ENCODE measurements at places on chromosomes 12 and 14.

GRCh38 chr12:54341378-54342300 lies 16.7 kb downstream of the COPZ1 start:
- no peaks in the 10 kb centered on the region for H3K27me3 ChIP-seq
- H3K27ac ChIP-seq: no peak overlapping the region
- H3K4me3 ChIP-seq: no peak overlapping the region
- peaks cover 60% of the 10 kb centered on the region for H3K36me3 ChIP-seq
- no peak for DNase-seq

DNA sequence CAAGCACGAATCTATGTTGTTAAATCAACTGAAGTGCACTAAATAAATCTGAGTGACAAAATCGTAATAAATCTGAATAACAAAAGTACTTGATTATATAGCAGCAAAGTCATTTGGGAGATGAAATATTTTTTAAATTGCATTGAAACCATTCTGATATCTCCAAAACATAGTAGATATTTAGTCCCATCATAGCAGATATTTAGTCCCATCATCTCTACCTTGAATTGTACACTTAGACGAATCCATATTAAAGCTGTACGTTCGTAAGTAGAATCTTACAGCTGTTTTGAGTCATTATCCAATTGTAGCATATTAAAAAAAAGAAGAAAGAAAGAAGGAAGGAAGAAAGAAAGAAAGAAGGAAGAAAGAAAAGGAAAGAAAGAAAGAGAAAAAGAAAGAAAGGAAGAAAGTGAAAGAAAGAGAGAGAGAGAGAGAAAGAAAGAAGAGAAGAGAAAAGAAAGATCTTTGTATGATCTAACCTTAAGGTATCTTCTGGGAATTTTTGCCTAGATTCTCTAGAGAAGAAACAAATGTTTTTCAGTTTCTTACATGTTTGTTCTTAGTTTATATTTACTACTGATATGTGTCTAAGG lies 2.6 kb downstream of the DCN start:
- no peak overlapping the region for H3K4me3 ChIP-seq
- H3K36me3 ChIP-seq: no peaks in the 10 kb centered on the region
- H3K27ac ChIP-seq: no peak overlapping the region
- no peak for DNase-seq

DNA sequence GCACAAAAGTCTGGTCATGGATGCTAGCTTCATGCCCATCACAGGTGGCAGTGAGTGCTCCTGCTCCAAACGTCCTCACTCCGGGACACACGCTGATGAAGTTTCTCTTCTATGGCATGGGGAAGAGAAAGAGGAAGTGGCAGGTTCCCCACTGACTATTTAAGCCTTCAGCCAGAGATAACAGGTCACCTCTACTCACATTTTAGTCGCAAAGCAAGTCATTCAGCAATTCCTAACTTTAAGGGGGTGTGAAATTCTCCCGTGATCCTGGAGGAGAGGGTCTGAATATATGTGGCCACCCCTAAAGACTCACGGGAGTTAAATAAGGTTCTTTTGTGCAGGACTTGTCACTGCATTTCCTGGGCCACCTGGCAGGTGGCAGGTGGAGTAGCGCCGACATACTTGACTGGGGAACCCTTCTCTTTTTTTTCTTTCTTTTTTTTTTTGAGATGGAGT lies 18.8 kb upstream of the RCOR1 start:
- no peak for DNase-seq
- no peaks in the 10 kb centered on the region for H3K36me3 ChIP-seq
- H3K4me1 ChIP-seq: peaks cover 3% of the 10 kb centered on the region
- no peaks in the 10 kb centered on the region for H3K27me3 ChIP-seq

- H3K4me3 ChIP-seq: no peak overlapping the region
- H3K27me3 ChIP-seq: no peaks in the 10 kb centered on the region
- peaks cover 10% of the 10 kb centered on the region for H3K36me3 ChIP-seq
- H3K4me1 ChIP-seq: peaks cover 82% of the 10 kb centered on the region
- H3K27ac ChIP-seq: peak overlapping the region; percentile 78
These were observed 3.3 kb downstream of the GMPR2 start for GRCh38 chr14:24235804-24236688.

GRCh38 chr12:69623970-69624369 lies 13.3 kb upstream of the LRRC10 start:
- H3K4me1 ChIP-seq: peaks cover 1% of the 10 kb centered on the region
- H3K36me3 ChIP-seq: no peaks in the 10 kb centered on the region
- DNase-seq: no peak
- no peak overlapping the region for H3K4me3 ChIP-seq
- H3K27me3 ChIP-seq: peaks cover 4% of the 10 kb centered on the region
- H3K27ac ChIP-seq: no peak overlapping the region

DNA sequence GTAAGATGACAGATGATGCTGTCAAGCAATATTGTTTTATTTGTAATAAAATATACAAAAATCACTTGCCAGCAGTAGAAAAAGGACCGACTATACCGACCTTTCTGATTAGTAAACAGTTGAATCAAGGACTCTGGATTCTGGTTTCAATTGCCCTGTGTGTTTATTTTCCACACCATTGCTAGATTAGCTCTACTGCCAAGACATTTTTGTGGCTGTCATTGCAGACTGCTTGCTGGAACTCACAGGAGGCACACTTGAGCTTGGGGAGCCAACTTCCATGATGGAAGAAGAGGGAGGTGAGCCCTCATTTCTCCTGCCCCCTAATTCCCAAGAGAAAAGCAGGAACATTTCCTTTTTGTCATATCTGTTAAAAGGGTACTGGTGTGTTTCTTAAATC lies 51.3 kb downstream of the MAPKAPK5 start:
- no peaks in the 10 kb centered on the region for H3K4me1 ChIP-seq
- H3K36me3 ChIP-seq: peaks cover 80% of the 10 kb centered on the region
- H3K4me3 ChIP-seq: no peak overlapping the region
- no peak overlapping the region for H3K27ac ChIP-seq
- no peaks in the 10 kb centered on the region for H3K27me3 ChIP-seq

GRCh38 chr12:7113389-7113871 lies 4.4 kb upstream of the C1RL start:
- no peaks in the 10 kb centered on the region for H3K27me3 ChIP-seq
- H3K27ac ChIP-seq: peak overlapping the region; percentile 56
- H3K36me3 ChIP-seq: no peaks in the 10 kb centered on the region
- peak; percentile 62 for DNase-seq
- peaks cover 19% of the 10 kb centered on the region for H3K4me1 ChIP-seq
- H3K4me3 ChIP-seq: no peak overlapping the region

DNA sequence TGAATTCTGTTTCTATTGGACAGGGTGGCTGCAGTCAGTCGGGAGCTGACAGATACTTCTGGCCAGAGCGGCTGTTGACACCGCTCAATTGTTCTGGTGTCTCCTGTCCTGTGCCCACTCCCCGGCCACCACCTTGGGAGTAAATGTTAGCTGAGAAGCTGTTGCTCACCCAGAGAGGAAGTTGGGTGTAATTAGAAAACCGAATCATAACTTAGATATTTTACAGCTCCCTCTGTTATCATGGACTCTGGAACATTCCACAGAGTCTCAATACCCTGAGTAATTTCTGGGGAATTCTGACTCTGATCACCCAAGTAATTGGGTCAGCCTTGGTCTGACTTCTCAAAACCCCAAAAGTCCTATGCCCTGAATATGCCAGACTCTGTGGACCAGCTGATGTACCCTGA lies 58.3 kb upstream of the RFLNA start:
- H3K36me3 ChIP-seq: no peaks in the 10 kb centered on the region
- H3K27ac ChIP-seq: no peak overlapping the region
- DNase-seq: no peak
- H3K4me1 ChIP-seq: no peaks in the 10 kb centered on the region
- peaks cover 5% of the 10 kb centered on the region for H3K27me3 ChIP-seq

DNA sequence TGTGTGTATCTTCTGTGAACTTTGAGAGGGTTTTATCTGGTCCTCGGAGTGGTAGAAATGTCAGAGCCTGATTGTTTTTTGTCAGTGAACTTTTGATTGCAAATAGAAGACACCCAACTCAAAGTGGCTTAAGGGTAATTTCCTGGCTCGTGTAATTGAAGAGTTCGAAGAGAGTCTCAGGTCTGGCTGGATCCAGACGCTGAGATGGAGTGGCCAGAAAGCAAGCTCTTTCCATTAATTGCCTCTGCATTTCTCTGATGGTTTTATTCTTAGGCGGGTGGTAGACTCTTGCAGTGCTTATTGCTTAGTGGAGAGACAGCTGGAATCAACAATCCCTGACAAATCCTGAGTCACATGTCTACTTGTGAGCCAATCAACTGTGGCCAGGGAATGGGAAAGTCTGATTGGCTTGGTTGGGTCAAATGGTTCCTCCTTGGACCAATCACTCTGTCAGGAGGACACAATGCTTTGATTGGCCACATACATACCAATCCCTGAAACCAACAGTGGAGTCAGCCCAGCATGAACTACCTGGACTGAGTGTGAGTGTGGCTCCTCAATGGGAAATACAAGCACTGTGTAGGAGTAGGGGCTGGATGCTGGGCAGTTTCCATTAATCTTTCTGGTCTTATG lies 330.5 kb downstream of the AACS start:
- no peak overlapping the region for H3K4me3 ChIP-seq
- H3K4me1 ChIP-seq: no peaks in the 10 kb centered on the region
- peaks cover 5% of the 10 kb centered on the region for H3K27me3 ChIP-seq
- H3K36me3 ChIP-seq: no peaks in the 10 kb centered on the region

Data from naive thymus-derived CD8-positive, alpha-beta T cell (primary cell).